ENCODE measurements at places on chromosomes 4 and X.

DNA sequence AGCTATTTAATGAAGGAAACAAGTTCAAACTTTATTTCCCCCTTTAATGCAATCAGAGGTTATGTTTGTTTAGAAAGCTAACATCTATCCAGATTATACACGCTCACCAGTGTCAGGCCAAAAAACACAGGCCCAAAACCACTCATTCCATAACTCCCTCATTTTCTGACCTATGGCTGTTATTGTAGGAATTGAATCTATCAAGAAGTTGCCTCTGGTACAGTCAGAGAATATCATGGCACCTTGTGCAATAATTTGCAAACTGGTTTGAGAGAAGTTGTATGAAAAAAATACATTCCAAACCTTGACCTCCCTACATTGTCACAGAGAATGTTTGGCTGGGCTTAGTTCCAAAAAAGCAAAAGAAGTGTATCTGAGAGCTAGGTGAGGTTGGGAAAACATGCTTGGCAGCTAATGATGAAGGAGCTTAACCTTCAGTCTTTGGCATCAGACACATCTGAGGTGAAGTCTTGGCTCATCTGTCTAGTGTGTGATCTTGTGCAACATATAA lies 591.0 kb downstream of the ANKRD50 start:
- DNase-seq = no peak

DNA sequence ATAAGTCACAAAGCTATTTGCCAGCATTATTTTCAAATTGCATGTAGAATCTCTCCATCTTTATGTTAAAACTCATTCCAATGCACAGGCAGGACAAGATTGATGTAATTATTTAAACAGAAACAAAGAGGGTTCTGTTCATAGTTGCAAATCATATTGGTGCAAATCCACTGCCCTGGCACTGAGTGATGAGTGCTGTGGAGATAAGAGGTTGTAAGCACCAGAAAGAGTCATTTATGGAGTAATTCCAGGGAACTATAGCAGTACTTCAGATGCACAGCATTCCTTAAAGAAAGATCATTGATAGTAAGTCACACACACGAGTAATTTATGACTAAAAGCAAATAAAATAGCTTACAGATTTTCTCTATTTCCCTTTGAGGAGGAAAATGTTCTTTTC lies 337.7 kb upstream of the CTSO start:
- DNase-seq = no peak

DNA sequence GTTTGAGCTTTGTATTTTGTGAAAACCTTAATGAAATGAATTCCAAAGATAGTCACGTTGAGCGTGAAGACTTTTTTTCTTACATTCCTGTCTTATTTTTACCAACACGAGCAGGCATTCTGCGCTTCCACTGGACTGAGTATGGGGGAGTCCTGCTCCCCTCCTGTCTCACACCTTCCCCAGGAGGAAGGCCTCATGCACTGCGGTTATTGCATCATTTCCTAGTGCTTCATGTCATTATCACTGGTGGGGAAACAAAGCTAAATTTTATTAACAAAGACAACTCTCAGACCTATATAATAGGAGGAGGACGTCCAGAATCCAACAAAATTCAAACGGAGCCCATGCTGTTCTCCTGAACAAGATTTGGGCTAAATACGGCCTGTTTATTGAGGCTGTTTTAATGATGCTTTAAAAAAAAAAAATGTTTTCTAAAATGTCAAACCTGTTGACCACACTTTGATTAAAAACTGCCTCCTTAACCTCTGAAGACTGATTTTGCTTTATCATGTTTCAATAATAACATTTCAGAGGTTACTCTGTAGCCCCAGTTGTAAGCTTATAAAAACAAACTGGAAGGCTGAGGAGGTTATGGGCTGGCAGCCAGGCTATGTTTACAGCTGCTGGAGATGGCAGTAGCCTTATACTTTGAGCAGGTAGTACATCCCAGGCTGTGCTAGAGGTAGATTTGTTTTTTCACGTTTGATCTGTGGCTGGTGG lies 118.0 kb downstream of the SOWAHB start:
- no peak for DNase-seq

- no peak for DNase-seq
Observed at GRCh38 chr4:2357821-2358745, 60.4 kb downstream of the ZFYVE28 start.

- DNase-seq = no peak
Observed at GRCh38 chr4:102761296-102761701, 531 bp upstream of the MANBA start.

DNA sequence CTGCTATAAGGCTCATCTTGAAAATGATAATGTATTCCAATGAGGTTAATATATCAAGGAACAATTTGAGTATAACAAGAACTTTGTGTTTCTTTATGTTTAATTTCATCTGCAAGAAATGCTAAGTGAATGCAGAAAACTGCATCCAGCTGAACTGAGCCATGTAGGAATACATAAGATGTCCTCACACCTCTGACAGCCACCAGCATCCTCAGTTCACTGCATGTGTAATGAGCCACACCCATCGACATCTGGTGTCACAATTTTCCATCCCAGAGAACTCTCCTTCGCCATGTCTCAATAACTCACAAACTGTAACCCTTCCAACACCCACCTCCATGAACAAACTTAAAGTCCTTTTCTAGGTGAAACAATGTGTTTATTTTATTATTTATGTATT lies 3.3 kb upstream of the IL21 start:
- no peak for DNase-seq

GRCh38 chrX:10044021-10044420 lies 76.9 kb downstream of the CLDN34 start:
- DNase-seq = no peak

DNA sequence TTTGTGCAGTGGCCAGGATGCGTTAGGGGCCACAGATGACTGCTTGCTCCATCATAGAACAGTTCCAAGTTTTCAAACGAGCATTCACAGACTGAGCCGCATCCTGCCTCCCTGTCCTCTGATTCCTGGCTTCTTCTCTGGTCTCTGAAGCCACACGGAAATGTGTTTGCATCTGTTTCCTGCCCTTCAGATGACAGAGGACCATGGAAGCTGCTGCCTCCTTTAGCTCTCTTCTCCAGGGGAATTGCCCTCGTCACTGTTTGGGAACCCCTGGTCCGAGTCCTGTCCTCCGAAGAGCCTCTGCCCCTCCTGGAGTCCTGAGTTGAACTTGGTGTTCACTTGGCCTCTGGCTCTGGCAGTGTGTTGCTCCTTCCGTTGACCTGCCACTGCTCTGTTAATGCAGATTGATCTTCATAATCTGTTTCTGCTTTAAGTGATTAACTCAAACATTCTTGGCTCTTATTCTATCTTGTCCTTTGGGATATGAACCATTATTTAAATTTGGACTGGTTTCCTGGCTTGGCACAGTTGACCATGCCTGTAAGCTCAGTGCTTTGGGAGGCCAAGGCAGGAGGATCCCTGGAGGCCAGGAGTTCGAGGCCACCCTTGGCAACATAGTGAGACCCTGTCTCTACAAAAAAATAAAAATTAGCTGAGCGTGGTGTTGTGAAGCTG lies 96.0 kb downstream of the PTTG2 start:
- DNase-seq = no peak

- DNase-seq = no peak
Observed at GRCh38 chr4:130077275-130077674, 981.3 kb downstream of the C4orf33 start.

DNA sequence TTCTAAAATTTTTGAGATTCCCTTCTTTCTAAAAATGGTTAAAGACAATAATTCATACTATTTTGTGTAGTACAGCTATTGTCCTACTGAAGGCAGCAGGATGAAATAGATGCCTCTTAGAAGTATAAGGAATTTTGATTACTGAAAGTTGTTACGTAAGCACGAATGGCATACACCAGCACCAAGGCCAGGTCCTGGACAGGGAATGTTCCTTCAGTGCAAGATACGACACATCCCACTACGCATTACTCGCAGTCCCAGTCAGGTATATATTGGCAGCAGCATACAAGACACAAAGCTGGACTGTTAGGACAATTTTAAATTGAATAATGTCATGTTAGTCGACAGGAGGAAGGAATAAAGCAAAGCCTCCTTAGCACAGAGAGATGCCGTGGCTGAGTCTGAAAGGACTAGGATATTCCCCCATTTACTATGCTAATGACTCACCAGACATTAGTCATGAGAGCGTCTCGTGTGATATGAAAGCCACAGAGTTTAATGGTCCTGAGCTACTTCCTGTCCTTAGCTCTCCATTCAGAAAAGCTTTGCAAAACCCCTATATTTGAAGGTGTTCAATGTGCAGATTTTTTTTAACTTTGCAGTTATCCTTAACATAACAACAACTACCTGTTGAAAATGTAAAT lies 504.3 kb downstream of the FAM133A start:
- DNase-seq = no peak

GRCh38 chrX:121227888-121228287 lies 180.5 kb downstream of the GLUD2 start:
- no peak for DNase-seq

- DNase-seq = no peak
Observed at GRCh38 chr4:123477711-123478209, 81.2 kb downstream of the SPRY1 start.

GRCh38 chr4:8905226-8905772 lies 33.7 kb upstream of the HMX1 start:
- DNase-seq = no peak

- DNase-seq = no peak
Observed at GRCh38 chrX:19789376-19789775, 98.0 kb downstream of the SH3KBP1 start.

GRCh38 chr4:186684889-186685309 lies 38.8 kb downstream of the FAT1 start:
- DNase-seq = no peak

- DNase-seq = no peak
Observed at GRCh38 chr4:1786544-1787362, 6.3 kb upstream of the FGFR3 start.

DNA sequence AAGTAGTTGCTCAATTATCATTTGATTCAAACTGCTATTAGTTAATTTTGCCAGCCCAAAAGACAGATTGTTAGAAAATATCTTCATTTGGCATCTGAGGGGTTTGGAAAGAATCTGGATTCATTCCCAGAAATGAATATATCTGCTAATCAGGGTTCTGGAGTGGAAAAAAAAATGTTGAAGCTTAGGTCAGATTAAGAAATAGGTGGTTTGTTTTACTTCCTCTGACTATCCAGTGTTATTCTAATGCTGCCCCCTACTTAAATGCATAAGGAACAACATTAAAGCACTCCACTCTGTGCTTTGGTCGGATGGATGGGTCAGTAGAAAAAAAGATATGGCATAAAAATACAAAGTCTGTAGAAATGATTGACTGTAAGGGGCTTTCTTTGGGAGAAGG lies 89.0 kb downstream of the LUZP4 start:
- DNase-seq = no peak

DNA sequence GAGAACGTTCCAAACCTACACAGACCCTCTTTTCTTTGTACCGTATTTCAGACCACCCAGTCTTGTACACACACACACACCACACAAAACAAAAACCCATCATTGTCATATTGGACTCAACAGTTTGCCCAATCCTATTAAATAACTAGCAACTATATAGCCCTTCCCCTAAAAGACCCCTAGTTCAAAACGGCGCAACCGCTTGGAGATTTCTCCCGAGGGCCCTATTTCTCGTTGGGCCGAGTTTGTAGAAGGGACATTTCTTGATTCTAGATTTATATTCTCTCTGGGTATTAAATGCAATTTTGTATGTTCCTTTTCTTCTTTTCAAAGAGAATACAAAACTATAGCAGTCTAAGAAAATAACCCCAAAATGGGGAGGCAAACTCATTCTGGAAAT lies 547 bp upstream of the PDGFRA start:
- no peak for DNase-seq

GRCh38 chrX:24782011-24782410 lies 88.3 kb downstream of the POLA1 start:
- no peak for DNase-seq

GRCh38 chrX:19787305-19787815 lies 100.0 kb downstream of the SH3KBP1 start:
- DNase-seq = no peak

Data from SJSA1 (cell line).